NCI-H510A (cell line): ENCODE measurements at places on chromosomes 16 and 17.

- no peak for DNase-seq
Measured at GRCh38 chr17:55829995-55830612, 79.3 kb downstream of the PCTP start.

DNA sequence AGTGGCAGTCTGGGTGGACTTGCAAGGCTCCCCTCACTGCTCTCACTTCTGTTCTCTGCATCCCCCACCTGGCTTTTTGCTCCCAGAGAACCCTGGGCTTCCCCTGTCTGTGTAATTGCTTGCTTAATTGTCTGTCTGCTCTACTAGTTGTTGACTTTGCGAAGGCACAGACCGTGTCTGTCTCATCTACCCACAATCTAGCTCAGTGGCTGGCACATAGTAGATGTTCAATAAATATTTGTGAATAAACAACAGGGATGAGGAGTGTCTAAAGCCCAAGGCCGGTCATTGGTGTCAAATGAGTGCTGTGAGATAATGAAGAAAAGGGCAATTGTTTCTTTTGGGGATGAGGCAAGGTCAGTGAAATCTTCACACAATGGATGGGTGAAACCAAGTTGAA, 2.8 kb upstream of the SEZ6 start:
- no peak for DNase-seq

DNA sequence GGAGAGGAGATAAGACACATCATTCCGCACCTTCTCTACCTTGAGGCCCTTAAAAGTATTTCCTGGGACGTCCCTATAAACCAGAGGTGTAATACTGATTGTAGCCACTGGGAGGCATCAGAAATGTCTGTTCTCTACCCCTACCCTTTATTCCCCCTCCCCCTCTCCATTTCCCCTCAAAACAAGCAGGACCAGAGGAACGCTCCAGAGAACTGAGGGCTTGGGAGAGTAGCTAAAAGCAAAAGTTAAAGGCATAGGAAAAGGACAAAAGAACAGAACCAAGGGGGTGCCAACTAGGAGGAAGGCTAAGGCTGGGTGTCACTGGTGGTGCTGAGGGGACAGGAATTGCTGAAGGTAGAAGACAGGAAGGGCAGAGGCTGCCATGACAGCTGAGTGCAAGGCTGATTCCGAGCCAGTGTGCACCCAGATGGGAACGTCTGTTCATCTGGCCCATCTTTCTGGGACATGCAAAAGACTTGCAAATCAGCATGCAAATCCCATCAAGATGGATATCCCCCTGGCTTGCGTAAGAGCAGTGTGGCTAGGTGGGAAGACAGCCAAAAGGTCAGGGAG, 6.7 kb downstream of the CAMTA2 start:
- DNase-seq, result no peak

GRCh38 chr17:29257756-29258155, 11.1 kb downstream of the CRYBA1 start:
- DNase-seq, result no peak

GRCh38 chr17:49071106-49071505, 61.5 kb upstream of the B4GALNT2 start:
- no peak for DNase-seq

- DNase-seq, result peak; percentile 89
Measured at GRCh38 chr16:17476414-17477259, 5.9 kb upstream of the XYLT1 start.

GRCh38 chr17:47875011-47875985, 20.7 kb upstream of the SP2 start:
- no peak for DNase-seq

GRCh38 chr16:30757316-30757715, 4.5 kb downstream of the CFAP119 start:
- no peak for DNase-seq

DNA sequence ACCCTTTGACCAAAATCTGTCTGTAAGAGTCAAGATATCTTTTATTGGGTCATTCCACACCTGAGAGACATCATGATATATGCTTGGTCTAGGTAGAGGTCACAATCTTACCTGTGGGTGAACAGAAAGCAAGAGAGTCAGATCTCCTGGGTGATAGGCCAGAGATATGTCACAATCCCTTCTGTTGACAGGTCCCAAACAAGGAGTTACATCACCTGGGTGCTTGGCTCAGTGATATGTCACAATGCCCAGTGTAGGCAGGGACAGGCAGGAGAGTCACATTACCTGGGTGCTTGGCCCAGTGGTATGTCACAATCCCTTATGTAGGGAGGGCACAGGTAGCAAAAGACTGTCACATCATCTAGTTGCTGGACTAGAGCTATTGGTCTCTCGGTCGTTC, 1991.2 kb downstream of the TP53TG3F start:
- DNase-seq, result no peak

DNA sequence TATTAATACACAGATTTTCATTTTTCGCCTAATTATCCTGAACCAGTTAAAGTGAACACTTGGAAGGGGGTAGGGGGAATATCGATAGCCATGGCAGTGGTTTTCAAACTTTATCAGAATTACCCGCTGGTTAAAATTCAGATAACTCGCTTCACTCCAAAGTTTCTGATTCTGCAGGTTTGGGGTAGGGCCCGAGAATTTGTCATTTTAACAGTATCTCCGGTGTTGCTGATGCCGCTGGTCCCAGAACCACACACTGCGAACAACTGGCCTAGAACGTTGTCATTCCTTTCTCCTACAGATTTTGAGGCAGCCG, 313 bp upstream of the NSRP1 start:
- no peak for DNase-seq

GRCh38 chr16:9225527-9226316, 134.3 kb downstream of the HAPSTR1 start:
- DNase-seq, result no peak

GRCh38 chr16:17084130-17084529, 386.6 kb downstream of the XYLT1 start:
- no peak for DNase-seq

- no peak for DNase-seq
Measured at GRCh38 chr16:4208341-4208751, 33.5 kb downstream of the SRL start.

DNA sequence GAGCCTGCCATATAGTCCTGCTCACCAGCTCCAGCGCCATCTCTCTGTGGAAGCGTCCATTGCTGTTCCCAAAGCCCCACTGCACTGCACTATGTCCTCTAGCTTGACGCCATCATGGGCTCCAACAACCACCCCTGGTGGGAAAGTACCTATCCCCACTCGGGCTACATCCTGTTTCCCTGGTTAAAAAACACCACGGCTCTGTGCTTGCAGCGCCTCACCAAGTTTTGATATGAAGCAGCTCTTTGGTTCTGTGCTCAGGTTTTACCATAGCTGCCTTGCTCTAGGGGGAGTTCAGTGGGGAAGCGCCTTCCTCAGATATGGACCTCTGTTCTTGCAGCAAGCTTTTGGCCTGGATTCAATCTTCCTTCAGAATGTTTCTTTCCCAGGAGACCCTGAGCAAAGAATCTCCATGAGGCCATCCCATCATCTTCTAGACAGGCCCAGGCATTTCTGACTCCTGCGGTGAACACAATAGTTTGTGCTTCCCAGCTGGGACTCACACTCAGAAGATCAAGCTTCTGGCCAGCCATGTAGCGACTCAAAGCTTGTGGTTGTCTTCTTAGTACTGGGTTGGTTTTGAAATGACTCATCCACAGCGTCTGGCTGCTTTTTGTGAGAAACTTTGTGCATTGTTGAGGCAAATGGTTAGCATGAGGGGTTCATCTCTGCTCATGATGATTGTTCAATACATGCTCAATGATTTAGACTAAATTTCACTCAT, 39.5 kb downstream of the DYNLRB2 start:
- DNase-seq, result no peak

DNA sequence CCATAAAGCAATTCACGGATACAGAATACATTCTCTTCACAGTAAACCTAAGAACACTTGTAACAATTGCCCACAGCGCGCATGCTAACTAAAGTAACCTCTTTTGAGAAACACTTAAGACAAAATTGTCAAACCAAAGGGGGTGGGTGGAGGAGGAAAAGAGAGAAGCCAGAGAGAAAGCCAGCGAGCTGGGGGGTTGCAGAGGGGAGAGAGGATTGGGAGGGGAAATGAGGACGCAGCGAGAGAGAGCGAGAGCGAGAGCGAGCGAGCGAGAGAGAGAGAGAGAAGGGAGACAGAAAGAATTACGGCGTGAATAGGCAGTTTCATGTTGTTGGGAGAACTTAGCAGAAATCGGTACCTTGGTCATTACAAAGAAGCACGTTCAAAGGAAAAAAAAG, 1.6 kb upstream of the HOXB7 start:
- DNase-seq, result no peak

GRCh38 chr16:50038286-50038685, 13.3 kb downstream of the CNEP1R1 start:
- no peak for DNase-seq

DNA sequence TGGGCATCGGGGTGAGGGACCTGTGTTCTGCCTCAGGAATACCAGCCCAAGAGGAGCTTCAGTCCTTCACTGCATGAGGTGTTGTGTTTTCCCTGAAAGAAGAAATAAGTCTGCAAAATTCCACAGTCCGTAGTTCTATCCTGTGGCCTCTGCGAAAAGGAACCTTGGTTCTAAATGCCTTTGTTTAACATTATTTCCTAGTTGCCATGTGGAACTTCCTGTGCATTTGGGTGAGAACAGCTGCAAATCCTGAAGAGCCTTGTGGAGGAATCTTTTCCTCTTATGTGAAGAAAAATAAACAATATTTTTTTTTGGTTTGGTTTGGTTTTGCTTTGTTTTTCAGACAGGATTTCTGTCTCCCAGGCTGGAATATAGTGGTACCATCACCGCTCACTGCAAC, 9.8 kb downstream of the PSKH1 start:
- DNase-seq, result no peak
